ENCODE measurements at places on chromosomes 6 and 20.

DNA sequence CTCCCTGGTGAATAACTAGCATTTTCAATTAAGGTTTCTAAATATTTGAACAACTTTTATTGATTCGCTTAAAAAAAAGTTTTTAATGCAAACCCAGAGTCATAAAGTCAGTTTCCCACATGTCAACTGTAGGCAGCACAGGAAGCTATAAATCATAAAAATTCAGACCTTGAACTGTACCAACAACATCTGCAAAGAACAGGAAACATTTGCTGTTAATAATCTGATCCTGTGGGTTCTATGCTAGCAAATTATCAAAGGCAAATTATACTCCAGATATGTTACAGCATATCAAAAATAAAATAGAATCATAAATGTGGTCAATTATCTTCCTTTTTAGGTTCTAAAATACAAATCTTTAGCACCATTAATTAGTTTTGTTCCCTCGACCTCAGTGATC is 16.6 kb upstream of the MAP7 start:
- no peak for DNase-seq

GRCh38 chr6:106626485-106626884 is 2.8 kb downstream of the RTN4IP1 start:
- DNase-seq: no peak

- DNase-seq: no peak
Measured at GRCh38 chr6:113594726-113595125, 262.4 kb upstream of the MARCKS start.

GRCh38 chr20:37567331-37567665 is 39.6 kb upstream of the BLCAP start:
- no peak for DNase-seq

GRCh38 chr6:150456466-150456865 is 87.7 kb downstream of the IYD start:
- DNase-seq: no peak

DNA sequence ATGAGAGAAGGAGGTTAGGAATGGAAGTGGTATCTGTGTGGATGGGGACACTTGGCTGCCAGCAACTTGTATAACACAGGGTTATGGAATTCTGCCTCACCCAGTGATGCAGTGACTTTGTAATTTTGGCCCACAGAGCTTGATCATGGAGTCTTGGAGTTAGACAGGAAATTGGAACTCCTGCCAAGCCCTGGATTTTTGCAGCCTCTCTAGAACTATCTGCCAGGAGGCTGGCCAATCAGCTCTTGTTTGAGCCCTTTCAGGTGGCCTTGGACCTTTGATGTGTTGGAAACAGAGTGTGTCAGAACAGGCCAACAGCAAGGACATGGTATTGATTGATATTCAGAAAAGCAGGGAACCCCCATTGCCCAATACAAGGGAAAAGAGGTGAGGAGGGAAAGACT is 157.7 kb upstream of the GGTLC1 start:
- DNase-seq: no peak

DNA sequence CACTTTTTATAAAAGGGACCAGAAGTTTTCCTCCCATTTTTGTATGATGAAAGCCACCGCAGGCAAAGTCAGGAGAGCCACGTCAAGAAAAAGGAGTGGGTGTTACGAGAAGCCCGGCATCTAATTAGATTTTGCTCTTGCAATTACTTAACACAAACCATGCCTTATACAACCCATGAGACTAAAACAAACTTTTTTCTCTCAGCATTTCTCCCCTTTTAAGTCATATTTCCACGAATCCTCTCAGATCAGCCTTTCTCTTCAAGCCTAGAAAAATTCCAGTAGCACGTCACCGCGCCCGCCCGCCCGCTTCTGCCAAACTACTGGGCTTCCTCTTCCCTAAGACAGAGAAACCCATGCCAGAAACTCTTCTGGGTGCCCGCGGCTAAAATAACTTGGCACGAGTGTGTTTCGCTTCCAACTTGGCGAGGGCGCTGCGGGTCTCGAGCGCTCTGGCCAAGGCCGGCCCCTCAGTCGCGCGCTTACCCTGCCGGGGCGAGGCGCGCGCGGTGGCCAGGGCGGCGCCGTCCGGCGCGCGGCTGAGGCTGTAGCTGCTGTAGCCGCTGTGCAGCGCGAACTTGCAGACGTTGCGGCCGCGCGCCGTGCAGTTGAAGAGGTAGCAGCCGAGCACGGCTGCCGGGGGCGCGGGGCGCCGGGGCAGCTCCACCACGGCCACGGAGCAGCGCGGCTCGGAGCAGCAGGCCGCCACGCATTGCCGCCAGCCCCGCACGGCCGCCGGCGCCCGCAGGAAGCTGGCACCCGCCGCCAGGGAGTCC is 1.0 kb downstream of the LRP11 start:
- DNase-seq: no peak

DNA sequence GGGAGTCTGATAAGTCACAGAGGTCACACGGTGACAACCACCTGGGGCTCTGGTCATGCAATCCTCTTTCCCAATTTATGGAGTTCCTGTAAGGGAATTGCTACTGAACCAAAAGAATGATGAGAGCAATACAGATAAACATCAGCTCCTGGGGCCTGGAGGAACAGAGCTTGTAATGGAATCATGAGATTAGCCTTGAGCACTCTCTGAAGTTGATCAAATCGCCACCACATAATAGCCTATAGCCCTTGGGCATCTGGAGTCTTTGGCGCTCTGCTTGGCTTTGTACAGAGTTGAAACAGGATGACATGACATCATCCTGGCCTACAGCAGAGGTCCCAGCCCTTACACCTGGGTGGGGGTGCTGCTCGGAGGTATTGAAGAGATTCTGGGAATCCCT is 154.3 kb upstream of the DTNBP1 start:
- no peak for DNase-seq

Measured in stimulated activated CD8-positive, alpha-beta memory T cell treated with anti-CD3 and anti-CD28 coated beads, Interleukin-4, amount 100 ng/mL, for 4 hours (primary cell).